ENCODE measurements at places on chromosomes 7 and 10.
A peak's percentile ranks its signal among the peaks of the same experiment; 100 is the strongest.

DNA sequence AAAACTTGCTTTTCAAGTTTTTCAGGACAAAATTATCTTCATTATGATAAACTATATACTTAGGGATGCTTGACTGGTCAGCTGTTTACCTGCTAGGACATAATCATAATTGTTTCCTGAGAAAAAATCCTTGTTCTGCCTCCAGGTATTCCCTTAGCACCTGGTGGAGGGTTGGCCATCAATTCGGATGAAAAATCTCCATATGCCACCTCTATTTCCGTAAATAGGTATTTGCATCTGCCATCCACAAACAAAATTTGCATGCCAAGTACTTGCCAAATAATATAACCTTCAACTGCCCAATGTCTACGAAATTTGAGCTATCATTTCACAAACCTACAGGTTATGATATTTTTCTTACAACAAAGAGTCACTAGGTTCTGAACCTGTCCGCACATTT lies 126.2 kb downstream of the RNF133 start:
- no peak for DNase-seq

- DNase-seq = no peak
Observed at GRCh38 chr7:148547951-148548350, 42.6 kb upstream of the C7orf33 start.

GRCh38 chr10:88245974-88246511 lies 337.1 kb downstream of the RNLS start:
- DNase-seq = peak; percentile 43

DNA sequence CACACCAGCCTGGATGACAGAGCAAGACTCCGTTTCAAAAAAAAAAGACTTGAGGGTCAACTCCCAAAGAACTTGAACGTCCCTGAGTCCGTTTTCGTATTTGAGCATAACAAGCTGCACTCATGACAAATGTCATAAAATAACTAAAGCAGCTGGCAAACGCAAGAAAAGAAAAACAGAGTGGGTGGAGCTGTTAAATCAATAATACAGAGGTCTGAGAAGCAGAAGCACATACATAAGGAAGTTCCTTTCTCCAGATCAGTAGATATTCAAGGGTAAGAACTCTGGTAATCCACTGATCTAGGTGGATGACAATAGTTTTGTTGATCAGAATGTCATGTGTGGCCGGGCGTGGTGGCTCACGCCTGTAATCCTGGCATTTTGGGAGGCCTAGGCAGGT lies 150.1 kb downstream of the FAM107B start:
- no peak for DNase-seq

DNA sequence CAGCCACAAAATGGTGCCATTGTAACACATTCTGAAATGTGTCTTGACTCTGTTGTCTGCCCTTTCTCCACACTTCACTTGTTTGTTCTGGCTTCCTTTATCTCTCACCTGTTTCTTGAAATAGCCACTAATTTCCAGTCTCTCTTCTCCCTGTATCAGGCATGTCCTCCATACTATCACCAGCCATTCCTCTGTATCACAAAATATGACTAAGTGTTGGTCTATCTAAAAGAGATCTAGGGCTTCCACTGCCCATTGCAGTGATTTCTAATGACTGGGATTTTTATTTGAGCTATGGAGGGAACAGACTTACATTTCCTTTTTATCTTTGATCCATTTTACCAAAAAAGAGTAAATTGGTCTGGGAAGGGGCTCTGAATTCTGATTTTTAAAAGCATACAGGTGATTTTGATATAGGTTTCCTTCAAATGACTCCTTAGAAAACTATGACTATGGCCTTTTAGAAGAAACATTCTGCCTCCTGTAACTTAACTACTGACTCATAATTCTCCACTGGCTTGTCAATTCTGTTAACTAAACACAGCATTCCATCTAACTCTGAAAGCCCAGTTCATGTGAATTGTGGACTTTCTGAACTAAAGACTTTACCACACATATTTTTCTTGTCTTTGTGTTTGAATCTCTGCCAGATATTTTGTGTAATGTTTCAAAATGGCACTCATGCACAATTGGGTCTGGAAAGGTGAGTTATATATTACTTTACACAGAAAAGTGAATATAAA lies 1121.4 kb downstream of the XPNPEP1 start:
- no peak for DNase-seq

- DNase-seq = no peak
Observed at GRCh38 chr7:118075936-118076335, 108.0 kb upstream of the LSM8 start.

DNA sequence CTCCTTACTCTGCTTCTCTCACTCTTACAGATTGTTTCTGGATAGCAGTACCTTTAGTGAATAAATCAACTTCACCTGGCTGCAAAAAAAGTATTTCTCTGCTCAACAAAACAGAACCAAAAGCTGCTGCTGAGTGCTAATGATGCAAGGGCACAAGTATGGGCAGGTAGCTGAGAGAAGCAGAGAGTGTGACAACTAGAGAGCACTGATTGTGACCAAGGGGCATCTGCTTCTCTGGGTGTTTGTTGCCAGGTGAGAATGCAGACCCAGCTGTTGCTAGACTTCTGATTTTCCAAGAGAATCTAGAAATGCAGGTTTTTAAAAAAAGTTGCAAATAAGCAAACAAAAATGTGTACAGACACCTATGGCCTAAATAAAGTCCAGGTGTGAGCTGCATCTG lies 25.3 kb upstream of the PPIF start:
- no peak for DNase-seq

- DNase-seq = no peak
Observed at GRCh38 chr7:95357623-95358022, 33.3 kb upstream of the PON1 start.

GRCh38 chr7:129670656-129671055 lies 59.1 kb downstream of the NRF1 start:
- DNase-seq = no peak

DNA sequence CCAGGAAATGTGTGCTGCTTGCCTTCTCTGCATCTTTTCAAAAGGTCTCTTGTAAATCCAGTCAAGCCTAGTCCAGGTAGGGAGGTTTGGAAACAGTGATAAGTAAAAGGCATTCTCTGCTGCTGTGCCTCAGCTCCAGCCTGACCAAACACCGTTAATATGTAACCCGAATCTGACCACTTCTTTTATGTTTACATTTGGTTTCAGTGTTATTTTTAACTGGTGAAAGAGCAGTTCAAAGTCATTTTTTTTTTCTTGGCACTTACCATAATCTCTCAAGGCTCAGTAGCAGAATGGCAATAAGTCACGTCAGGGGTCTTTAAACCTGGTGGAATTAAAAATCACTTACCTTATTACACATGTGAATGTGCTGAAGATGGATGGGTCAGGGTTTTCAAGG lies 216.8 kb downstream of the PTEN start:
- DNase-seq = no peak

DNA sequence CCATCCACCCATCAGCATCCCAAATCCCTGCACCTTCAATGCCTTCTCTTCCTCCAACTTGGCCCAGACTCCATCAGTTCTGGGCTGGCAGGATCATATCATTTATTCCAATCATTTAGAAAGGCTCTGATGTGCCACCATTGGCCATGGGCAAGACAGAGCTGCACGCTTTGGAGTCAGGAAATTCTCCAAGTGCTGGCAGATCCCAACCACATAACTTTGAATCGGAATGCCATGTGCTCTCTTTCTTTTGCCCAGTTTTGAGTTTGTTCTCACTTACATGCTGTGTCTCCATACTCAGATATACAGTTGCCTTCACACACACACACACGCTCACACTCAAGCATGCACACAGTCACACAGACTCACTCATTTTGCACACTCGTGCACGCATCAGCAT lies 85.7 kb upstream of the GHITM start:
- no peak for DNase-seq

DNA sequence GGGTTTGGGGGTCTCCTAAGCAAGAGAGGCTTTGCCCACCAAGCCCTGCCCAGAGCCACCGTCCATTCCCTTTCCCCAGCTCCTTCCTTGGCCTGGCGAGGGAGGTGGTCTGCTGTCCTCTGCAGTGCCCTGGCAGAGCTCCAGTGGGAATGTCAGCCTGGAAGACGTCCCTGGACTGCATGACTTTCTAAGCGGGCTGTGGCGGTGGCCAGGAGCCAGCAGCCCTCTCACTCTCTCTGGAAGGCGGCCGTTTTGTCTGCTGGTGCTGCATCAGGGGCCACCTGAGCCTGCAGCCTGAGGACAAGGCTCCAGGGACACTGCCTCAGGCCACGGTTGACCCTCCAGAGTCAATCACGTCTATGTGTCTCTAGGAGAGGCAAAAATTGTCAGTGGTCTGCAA lies 271.0 kb downstream of the SKAP2 start:
- DNase-seq = no peak

- DNase-seq = no peak
Observed at GRCh38 chr7:130152493-130153210, 52.6 kb downstream of the TMEM209 start.

- no peak for DNase-seq
Observed at GRCh38 chr10:7471720-7472367, 61.0 kb upstream of the SFMBT2 start.

- no peak for DNase-seq
Observed at GRCh38 chr10:48902096-48902495, 37.5 kb downstream of the LRRC18 start.

- no peak for DNase-seq
Observed at GRCh38 chr10:10326116-10326515, 691.6 kb upstream of the CELF2 start.

DNA sequence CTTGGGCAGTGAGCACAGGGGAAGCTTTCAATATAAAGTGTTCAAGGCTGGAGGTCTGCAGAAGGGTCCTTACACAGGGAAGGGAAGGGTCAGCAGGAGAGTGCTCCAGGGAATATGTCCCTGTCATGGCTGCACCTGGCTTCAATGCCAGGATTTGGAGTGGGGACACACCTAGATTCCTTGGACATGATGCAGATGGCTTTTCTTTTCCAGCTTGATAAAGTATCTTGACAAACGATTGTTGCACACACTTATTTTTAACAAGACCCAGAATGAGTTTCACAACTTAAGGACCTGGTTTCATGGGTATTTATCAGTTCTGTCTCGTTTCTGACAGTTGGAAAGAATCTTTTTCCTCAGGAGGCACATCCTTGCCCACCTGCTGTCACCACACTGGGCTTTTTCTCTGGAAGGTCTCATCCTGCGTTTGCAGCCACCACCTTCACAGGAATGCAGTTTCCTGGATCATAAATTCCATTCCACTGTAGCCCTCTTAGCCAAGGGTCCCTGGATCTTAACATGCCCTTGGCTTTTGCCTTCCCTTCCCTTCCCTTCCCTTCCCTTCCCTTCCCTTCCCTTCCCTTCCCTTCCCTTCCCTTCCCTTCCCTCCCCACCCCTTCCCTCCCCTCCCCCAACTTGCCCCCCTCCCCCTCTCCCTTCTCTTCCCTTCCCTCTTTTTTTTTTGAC lies 21.7 kb downstream of the SRRM3 start:
- DNase-seq = no peak

GRCh38 chr10:125742465-125742864 lies 23.0 kb downstream of the EDRF1 start:
- no peak for DNase-seq

DNA sequence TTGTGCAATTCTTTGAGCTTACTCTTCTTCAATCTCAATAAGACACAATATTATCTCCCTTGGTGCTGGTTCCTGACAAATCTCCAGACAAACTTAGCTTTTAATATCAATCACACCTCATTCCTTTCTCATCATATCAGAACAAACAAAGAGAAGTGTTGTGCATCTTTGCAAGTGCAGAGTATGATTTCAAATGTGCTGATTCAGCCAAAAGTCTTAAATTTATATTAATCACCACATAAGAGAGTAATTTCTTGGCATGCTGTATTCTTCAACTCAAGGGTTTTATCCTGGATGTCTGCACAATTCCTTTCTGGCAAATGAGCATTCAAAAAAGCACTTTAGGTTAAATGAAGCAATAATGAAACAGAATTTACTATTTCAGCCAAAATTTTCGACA lies 877.8 kb downstream of the ANKRD7 start:
- no peak for DNase-seq

- DNase-seq = no peak
Observed at GRCh38 chr10:132835848-132836233, 49.9 kb upstream of the NKX6-2 start.

DNA sequence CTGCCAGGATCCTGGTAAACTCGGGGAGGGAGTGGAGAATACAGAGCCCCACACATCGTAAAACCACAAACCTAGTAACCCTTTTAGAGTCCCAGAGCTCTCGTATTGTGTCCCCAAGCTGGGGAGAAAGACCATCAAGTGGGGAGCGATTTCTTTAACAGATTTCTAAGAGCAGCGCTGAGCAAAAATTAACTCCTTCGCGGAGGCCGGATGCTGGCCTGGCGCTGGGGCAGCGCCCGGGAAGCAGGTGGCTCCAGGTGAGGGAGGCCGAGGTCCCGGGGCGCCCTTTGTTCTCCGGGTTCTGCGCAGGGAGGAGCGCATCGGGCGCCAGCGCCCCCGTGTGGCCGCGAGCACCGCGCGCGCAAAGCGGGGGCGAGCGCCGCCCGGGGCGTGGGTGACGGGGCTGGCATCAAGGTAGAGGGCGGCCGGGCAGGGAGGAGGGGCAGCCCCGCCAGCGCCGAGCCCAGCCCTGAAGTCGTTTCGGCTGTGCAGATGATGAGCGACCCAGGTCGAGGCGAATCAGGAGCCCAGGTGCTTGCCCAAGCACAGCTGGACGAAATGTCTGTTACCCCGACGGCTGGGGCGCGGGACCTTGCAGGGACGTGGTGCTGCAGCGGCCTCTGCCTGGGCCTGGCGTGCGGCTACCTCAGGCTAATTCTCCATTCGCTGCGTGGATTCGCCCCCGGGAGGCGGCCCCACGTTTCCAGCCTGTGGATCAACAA lies 10.4 kb upstream of the FGFR2 start:
- no peak for DNase-seq

- DNase-seq = peak; percentile 3
Observed at GRCh38 chr7:137538361-137538762, 194.8 kb upstream of the PTN start.
